ENCODE measurements at places on chromosomes 4 and X.

- no peak for DNase-seq
These were observed 6.3 kb downstream of the FMR1 start for GRCh38 chrX:147917700-147918695.

- DNase-seq = no peak
These were observed 288.0 kb upstream of the SFRP2 start for GRCh38 chr4:154076921-154077320.

DNA sequence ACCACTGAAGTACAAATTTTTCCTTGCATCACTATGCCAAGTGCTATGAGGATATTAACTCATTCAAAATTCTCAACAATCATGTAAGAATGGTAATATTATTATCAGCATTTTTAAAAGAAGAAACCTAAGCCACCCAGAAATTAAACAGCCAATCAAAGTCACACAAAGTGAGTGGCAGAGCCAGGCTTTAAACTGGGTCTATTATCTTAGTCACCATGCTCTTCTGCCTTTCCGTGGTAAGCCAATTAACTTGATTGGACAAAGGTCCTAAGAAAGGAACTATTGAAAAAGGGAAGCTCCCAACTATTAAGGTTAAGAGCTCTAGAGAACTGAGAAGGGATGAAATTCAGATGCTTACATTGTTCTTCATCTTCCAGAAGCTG lies 111.5 kb downstream of the ASB9 start:
- no peak for DNase-seq

DNA sequence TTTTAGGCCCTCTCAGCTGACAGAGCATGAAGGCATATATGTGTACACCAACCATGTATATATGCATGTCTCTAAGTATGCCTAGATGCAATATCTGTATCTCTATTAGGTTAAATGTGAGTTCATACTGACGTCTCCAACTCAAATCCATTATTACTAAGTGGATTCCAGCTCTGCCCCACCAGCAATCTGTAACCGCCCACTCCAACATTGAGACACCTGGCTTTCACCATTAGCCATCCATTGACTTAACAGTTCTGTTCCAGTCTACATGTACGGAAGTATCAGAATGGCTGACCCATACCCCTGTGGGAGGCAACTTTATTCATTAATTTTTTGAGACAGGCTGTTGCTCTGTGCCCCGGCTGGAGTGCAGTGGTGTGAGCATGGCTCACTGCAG lies 15.0 kb upstream of the SH3TC1 start:
- DNase-seq = no peak

- DNase-seq = no peak
These were observed 142.7 kb downstream of the CPEB2 start for GRCh38 chr4:15144967-15145295.

DNA sequence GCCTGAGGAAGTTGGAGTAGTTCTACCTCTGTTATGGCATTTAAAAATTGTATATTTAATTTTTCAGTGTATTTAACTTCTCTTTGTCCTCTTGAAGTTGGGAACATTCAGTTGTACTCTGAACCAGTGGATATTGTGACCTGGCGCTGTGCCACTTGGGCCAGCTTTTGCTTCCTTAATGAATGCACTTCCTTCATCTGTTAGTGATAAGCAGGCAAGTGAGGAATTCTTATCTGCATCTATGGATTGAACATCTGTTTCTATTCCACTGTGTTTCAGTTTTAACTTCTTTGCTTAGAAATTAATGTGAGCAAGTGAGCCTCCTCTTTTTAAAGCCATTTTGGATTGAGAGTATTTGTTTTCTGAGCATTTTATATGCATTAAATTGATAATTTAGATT lies 128.3 kb downstream of the UCHL1 start:
- DNase-seq = no peak

DNA sequence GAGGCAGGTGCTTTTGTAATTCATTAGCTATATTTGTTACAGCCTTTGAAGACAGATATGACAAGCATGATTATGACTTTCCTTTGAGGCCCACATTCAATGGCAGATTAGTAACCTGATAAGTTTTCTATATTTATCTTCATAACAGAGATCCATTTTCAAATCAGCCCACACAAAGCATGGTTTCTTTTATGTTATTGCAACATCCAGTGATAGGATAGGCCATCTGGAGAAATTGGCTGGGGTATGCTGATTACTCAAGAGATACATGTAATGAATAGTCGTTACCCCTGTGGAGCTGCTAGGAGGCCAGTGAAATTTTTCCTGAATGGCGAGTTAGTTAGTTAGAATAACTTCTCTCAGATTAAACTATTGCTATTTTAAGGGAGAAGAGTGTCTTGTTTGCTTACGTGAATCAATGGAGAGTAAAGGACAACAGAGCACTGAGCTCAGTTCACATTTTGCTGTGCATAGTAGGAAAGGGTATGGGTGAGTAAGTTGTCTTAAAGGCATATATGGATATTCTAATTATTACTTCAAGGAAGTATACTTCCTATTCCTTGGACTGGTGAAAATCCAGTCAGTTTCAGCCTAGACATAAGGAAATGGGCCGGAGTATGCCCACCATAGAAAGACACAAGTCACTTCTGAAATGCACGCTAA lies 79.2 kb upstream of the DKK2 start:
- no peak for DNase-seq

- no peak for DNase-seq
These were observed 48.4 kb downstream of the ARFIP1 start for GRCh38 chr4:152828122-152828521.

GRCh38 chr4:133801883-133802282 lies 399.7 kb downstream of the PABPC4L start:
- DNase-seq = no peak

DNA sequence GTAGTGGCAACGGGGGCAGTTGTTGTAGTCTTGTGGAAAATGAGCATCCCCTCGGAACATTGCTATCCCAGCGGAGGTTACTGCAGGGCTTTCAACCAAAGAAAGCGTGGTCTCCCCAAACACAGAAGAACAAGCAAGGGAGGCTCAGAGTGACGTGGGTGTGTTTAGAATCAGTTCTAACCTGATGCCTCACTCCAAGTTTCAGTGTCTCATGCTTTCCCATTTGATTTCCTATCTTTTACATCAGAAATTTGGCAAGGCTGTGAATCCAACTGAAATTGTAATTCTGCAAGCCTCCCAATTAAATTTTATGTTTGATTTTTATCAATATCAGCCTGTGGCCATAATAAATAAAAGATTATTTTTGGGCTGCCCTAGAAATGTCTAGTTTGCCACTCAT lies 156.1 kb upstream of the LNX1 start:
- DNase-seq = no peak

DNA sequence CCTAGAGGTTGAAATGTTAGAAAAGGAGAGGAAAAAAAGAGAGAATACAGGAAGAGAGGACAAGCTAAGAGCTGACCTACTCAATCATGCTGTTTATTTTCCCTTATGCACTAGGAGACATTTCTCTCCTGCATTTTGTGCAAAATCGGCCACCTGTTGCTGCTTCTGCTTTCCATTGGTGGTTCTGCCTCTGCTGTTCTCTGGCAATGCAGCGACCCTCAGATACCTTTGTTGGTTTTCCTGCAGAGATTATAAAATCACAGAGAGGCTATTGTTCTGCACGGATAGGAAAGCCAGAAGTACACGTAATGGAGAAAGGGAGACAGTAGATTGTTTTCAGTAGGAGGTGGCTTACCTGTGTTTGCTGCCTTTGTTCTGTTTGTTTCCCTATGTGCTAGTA lies 108.9 kb downstream of the UNC5C start:
- no peak for DNase-seq

DNA sequence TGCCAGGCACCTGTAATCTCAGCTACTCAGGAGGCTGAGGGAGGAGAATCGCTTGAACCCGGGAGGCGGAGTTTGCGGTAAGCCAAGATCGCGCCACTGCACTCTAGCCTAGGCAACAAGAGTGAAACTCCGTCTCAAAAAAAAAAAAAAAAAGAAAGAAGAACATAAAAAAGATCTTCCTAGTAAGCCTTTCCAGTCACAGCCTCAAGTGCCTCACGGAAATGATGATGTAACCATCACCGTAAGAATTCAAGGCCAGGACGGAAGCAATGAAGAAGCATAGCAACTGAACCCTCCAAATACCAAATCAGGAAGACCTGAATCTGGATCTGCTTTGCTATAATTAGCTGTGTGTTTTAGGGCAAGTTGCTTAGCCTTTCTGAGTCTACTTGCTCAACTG lies 28.8 kb downstream of the RBM47 start:
- no peak for DNase-seq

DNA sequence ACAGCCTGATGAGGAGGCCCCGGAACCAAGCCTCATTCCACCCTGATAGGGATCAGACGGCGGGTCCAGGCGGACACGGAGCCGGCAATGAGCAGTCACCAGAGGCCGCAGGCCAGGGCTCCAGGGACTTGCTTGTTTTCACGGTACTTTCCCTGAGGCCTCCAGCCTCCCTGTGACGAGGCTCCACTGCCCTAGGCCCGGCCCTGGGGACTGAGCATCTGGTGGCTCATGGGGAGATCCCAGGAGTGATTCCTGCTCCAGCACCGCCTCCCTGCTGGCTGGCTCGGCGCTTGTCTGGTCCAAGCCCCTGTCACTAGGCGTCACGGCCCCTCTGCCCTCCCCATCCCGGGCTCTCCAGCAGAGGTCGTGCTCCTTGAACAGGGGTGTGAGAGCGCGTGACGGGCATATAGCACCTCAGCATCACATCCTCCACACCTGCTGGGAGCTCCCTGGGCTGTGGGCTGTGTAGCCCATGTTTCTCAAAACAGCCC lies 14.1 kb downstream of the HTRA3 start:
- no peak for DNase-seq

DNA sequence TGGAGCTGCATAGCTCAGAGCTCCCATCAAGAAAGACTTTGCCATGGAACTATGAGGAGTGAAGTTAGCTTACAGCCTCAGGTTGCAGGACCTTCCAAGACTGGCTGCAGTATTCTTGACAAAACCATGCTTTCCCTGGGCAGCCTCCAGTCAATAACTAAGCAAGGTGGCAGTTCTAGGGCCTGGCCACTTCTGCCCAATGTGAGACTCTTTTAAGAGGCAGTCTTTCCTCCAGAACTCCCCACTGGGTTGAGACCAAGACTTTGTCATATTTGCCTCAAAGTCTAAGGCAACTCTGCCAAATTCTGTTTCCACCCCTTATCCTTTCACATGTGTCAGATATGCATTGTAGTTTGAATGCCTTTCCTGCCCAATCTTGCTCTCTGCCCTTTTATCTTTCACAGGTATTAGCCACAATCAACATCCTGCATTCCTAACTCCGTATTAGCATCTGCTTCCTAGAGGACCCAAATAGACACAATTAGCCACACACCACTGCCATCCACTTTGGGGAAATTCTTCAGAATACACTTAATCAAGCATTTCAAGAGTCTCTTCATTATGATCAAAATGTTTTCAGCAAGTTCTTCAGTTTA lies 17.7 kb upstream of the SLC25A43 start:
- DNase-seq = no peak

- no peak for DNase-seq
These were observed 157.8 kb upstream of the TLL1 start for GRCh38 chr4:165715211-165715610.

DNA sequence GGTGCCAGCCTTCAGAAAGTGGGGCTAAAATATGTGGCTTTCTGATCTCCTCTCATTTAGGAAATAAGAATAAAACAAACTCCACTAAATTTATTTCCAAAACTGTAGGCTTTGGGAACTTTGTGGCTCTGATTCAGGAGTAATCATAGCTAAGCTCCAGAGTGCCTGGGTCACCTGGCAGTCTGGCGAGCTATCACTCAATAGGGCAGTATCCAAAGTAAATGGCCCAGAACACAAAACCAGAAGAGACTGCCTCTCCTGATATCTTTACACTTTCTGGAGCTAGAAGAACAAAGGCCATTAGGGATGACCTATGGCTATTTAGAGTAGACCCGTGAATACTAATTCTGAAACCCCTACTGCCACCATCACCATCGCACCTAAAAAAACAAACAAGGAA lies 17.0 kb upstream of the PPARGC1A start:
- no peak for DNase-seq

DNA sequence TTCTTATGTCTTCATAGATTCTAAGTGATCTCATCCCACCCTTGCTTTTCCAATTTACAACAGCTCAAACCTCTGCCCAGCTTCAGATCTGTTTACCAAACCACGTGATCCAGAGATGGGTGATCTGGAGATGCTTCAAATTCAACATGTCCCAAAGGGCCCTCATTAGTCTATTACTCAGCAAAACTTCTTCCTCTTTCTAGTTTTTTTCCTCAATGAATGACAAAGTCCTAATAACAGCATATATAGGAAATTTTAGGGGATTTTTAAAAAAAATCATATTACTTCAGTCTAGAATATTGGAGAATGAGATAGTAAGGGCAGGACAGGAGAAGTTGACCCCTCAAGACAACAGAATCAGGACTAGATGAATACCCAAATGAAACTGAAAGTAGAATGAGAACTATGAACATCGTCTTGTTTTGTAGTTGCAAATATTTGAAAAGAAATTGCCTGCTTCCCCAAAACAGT lies 127.1 kb downstream of the CFAP299 start:
- no peak for DNase-seq

GRCh38 chrX:20803971-20804370 lies 537.3 kb upstream of the RPS6KA3 start:
- DNase-seq = no peak

DNA sequence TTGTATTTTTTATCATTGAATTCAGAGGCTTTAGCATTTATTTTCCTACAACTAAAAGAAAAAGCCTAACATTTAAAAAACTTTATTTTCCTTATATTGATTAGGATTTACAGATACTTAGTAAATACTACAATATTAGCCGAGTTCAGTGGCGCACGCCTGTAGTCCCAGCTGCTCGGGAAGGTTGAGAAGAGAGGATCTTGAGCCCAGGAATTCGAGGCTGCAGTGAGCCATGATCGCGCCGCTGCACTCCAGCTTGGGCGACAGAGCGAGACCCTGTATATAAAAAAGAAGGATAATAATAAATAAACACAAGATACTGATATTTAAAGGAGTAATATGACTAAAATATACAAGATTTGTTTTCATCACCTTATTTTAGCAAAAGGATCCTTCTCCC lies 681 bp upstream of the UPF3B start:
- no peak for DNase-seq

DNA sequence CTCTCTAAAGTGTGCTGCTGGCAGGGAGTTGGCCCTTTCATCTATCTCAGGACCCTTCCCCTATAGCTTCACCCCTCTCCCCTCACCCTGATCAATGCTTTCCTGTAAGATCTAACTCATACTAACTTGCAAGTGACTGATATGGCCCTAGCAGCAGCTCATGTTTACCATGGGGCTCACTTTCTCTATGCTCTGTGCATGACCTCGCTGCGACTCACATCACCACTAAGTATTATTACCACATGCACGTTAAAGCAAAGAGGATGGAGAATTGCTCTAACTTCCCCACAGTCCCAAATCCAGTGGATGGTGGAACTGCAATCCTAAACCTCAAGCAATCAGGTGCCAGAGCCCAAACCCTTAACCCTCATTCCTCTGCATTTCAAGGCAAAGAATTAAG lies 626.6 kb downstream of the MID1IP1 start:
- DNase-seq = no peak

DNA sequence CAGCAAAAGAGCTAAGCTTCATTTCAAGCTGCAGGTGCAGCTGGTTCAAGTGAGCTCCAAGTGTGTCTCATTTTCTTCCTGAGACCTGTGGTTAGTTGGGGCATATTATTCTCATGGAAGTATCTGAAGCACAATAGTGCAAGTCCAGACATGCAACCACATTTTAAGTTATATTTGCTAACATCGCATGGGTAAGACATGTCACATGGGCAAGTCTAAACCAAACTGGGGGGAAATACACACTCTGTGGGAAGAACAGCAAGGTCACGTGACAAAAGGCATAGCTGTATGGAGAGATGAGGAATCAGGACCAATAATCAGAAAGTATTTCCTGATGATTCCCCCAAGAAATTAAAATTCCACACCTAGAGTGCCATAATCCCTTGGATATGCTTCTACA lies 94.9 kb upstream of the NDP start:
- DNase-seq = no peak
